Cardiac septum (tissue), 1 donor: ENCODE measurements at places on chromosomes 6 and 20. TPM values are rescaled to one million over a fixed set of nuclear protein-coding genes. Genes with fewer than 3 reads are reported as not detected.

DNA sequence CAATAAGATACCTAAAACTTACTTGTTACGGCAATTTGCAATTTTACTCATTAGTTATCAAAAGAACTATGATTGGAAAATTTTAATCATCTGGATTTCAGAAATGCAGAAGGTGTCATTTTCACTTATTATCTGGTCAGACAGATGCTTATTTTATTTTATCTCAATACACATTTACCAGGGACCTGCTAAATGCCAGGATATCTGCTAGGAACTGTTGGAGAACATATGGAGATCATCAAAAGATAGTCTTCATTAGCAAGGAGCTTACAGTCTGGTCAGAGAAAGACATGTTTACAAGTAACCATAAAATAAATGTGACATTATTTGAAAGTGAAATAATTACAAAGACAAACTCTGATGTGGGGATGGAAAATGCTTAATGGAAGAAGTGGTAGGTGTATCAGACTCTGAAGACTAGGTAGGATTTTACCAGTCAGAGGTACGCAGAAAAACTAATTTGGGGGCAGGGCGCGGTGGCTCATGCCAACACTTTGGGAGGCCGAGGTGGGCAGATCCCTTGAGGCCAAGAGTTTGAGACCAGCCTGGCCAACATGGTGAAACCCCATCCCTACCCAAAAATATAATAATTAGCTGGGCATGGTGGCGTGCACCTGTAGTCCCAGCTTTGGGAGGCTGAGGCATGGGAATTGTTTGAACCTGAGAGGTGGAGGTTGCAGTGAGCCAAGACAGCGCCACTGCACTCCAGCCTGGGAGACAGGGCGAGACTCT lies 137.8 kb downstream of the MYB start:
- no peak for DNase-seq

Gene EYS
- 0.24 TPM for total RNA-seq

DNA sequence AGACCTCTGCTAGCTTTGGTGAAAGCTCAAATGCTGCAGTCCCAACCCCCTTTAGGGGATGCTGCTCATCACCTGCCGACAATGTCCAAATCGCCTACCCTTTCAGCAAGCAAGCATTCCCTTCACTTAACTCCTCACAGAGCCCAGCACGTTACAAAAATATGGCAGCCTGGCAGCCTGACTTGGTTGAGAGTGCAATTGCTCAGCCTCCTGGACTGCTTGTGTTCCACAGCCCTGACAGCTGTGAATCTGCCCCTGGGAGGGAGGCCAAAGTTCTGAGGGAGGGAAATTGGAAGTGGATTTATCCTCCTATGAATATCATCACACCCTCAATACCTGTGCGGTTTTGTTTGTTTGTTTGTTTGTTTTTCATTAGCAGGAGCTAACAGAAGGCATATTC lies 231.0 kb downstream of the HIVEP2 start:
- no peak for DNase-seq

- DNase-seq = no peak
Observed at GRCh38 chr6:148885136-148885865, 138.5 kb downstream of the UST start.

DNA sequence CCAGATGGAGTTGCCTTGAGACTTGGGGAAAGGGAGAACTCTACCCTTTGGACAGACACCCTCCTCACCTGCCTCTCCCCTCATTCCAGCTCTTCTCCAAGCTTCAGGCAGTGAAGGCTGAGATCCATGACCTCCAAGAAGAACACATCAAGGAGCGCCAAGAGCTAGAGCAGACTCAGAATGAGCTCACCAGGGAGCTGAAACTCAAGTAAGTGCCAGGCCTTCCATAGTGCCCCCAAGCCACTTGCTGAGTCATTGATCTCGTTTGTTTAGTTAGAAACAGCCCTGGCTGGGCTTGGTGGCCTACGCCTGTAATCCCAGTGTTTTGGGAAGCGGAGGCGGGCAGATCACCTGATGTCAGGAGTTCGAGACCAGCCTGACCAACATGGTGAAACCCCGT lies 39.2 kb downstream of the KIF3B start:
- DNase-seq = no peak

- no peak for DNase-seq
Observed at GRCh38 chr6:139640448-139640847, 266.0 kb upstream of the CITED2 start.

Gene BMP7
- total RNA-seq = 2.7 TPM

DNA sequence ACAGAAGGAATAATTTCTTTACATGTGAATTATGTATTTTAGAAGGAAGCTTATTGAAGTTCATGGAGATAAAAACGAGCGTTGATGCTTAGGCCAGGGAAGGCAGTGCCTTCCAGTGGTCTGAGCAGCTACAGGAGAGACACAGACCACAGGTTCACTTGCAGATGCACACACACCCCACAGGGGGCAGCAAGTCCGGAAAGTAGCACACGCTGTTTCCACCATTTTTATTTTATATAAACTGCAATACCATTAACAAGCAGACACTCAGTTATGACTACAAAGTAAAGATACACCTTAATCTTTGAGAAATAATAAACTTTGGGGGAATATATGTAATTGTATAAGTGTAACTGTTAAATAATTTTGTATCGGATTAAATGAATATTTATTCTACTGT lies 13.5 kb upstream of the DACT2 start:
- DNase-seq = no peak

- DNase-seq = peak; percentile 72
Observed at GRCh38 chr20:44145131-44145775, 41.7 kb downstream of the JPH2 start.
